ENCODE measurements at places on chromosomes 2 and 18.

- no peak for DNase-seq
These were observed 225.1 kb downstream of the ZNF385B start for GRCh38 chr2:179636100-179636980.

- DNase-seq = no peak
These were observed 676.1 kb upstream of the GYPC start for GRCh38 chr2:125979886-125980285.

GRCh38 chr18:2121224-2121623, 450.1 kb downstream of the METTL4 start:
- no peak for DNase-seq

DNA sequence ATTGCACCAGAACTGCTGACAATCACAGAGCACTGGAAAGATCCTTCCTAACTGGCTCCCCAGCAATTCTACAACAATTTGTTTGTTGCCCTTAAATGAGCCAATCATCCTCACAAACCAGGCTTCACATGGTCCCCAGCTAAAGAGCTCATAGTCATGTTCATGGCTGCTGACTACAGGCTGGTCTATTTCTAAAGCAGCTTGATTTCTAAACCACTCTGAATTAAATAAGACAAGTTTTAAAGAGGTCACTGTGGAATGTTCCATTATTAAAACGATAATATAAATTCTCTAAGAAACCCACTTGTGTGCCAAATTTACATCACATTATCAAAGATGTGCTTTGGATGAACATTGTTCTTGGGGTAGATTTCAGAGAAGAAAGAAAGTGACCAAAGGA, 110.7 kb downstream of the COPS8 start:
- DNase-seq = no peak

GRCh38 chr2:198287706-198288105, 483.3 kb downstream of the PLCL1 start:
- DNase-seq = no peak

DNA sequence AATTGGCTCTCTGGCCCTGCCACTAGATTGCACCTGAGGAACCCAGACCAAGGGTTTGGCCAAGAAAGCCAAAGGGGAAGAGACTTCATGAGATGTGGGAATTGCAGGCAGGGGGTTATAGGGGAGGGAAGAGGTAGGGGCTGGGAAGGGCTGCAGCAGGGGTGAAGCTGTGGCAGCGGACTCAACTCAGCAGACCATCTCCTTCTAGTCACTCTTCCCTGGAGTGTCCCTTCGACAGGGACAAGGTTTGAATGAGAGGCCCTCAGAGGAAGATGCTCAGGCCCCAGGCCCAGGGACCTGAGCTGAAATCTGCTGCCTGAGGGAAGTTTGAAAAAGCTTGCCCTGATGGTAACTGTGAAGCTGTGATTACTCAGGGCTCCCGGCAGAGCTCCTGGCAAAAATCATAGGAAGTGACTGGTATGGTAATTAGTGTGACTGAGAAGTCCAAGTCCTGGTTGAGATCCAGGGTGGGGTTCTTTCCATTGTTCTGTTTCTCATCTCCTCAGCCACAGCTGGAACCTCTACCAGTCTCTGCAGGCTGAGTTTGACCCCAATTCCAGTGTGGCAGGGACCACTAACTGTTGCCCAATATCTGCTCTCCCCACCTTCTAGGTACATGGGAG, 300.9 kb downstream of the CYP26B1 start:
- no peak for DNase-seq

- no peak for DNase-seq
These were observed 84.2 kb upstream of the FAM136A start for GRCh38 chr2:70385966-70386595.

- DNase-seq = no peak
These were observed 59.4 kb downstream of the ADAM23 start for GRCh38 chr2:206502729-206503128.

DNA sequence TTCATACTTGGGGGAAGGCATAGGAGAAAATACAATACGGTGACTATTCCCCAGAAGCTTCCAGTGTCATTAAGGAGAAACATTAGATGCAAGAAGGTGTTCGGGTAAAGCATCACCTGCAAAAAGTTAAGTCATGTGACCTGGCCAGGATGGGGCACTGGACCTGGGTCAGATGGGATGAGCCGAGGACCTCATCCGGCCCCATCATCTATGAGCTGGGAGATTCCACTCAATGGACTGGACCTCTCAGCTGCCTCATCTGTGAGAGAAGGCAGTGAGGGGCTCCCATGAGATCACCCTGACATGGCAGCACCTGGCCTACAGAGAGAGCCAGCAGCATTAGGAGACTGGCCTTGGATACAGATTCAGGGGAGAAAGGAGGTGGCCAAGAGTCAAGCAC, 111.4 kb upstream of the TEX51 start:
- no peak for DNase-seq

DNA sequence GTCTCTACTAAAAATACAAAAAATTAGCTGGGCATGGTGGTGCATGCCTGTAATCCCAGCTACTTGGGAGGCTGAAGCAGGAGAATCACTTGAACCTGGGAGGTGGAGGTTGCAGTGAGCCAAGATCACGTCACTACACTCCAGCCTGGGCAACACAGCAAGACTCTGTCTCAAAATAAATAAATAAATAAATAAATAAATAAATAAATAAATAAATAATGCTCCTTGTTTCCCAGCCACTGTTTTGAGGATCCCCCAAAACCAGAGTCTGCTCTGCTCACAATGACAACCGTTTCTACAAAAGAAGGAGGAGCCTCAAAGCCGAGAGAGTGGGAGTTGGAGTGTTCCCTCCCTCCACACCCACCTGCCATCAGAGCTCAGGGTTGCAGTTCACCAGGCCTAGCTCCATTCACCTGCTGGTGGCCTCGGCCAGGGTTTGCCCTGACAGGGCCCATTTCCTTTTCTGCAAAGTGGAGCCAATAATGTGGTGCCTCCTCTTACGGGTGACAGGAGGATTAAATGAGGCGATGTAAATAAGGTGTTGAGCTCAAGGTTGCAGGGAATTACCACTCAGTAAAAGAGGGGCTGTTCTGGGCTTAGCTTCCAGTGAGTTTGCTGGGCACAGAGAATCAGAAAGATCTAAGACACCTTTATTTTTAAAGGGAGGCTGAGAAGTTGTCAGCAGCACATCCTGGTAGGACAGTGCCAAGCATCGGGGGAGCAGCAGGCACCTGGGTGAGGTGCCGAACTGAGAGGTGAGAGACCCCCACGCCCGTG, 25.5 kb downstream of the CRACDL start:
- DNase-seq = no peak

DNA sequence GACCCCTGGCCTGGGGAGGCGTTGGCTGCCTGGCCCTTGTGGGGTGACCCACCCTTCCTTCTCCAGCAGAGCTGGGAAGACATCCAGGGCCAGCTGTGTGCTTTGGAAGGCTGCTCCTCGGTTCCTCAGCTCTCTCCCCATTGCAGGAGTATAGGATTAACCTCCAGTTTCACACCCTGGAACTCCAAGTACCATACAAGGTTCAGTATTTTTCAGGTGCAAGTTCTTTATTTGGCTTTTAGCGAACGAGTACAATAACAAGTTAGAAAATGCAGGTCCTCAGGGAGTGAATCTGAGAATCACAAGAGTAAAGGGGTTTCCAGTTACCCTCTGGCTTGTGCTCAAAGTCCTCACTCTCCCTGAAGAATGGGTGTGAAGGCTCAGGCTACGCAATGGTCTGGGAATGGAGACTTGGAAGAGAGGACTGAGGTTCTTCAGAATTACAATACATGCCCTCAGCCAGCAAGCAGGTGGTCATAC, 101.2 kb downstream of the APOB start:
- DNase-seq = no peak

DNA sequence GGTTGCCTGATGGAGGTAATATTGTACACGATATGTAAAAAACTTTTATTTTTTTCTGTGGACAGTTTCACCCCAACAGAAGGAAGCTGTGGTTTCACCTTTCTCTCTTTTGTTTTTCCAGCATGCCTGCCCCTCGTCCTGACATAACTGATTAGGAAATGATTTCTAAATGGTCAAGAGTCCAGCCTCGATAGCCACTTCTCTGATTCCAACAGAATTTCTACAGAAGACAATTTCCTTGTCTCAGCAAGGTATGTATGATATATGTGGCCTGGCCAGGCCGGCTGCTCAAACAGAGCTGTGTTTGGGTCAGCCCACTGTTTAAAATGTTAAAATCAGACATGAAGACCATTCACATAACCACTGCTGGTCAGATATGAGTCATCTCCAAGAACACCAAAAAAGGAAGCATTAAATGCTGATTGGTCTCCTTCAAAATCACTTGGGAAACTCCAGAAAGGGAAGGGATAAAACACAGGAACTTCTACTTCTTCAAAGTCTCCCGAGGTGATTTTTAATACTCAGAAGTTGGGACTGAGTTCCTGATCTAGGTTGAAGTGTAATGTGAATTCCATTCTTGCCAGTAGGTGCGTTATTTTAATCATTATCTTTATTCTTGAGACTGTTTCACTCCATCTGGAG, 22.3 kb downstream of the ATP8B1 start:
- DNase-seq = no peak

DNA sequence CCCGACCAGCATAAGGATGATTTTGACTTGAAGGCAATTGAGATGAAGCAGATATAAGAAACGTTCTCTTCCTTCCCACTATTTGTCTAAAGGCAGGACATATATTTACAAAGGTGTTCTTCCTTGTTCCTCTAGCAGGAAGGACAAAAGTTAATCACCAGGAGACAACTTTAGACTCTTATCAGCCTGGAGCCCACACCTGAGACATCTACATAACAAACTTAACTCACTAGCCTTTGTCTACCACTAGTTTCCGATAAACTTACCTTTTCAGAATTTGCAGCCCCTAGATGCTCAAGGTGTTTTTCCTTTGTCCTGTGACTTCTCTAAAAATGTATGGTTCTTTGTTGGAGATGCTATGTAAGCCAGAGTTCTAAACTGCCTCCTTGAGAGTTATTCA, 1047.8 kb upstream of the NXPH2 start:
- no peak for DNase-seq

GRCh38 chr2:148656516-148656915, 12.0 kb downstream of the EPC2 start:
- no peak for DNase-seq

- no peak for DNase-seq
These were observed 19.1 kb upstream of the SH3BP4 start for GRCh38 chr2:234932591-234933168.

DNA sequence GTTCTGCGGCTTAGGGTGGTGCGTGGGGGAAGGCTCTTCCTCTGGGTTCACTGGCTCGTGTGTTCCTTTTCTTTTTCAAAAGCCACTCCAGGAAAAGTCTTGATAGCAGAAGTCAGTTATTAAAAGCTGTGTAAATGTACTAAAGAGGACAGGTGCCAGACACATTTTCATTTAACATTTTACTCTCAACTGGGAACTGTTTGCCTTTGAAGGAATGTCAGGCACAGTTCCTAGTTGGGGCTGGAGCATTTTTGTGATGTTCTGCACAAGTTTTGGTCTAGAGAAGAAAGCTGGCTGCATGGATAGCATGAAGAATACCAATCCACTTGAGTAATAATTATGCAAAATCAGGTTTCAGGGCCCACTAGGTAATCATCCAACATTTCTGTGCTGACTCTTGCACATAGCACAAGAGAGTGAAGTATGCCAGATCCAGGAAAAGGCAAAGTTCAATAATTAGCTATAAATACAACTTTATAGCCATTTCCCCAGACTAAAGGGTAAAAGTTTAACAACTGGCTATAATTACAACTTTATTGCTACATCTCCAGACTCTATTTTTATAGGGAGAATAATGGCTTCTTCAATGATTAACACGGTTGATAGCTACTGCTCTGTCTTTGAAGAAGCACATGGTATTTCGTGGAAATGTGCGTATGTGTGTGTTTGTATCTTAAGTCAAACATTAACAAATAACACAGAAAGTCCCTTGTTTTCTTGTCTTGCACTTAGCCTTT, 16.2 kb downstream of the SCYGR8 start:
- DNase-seq = no peak

DNA sequence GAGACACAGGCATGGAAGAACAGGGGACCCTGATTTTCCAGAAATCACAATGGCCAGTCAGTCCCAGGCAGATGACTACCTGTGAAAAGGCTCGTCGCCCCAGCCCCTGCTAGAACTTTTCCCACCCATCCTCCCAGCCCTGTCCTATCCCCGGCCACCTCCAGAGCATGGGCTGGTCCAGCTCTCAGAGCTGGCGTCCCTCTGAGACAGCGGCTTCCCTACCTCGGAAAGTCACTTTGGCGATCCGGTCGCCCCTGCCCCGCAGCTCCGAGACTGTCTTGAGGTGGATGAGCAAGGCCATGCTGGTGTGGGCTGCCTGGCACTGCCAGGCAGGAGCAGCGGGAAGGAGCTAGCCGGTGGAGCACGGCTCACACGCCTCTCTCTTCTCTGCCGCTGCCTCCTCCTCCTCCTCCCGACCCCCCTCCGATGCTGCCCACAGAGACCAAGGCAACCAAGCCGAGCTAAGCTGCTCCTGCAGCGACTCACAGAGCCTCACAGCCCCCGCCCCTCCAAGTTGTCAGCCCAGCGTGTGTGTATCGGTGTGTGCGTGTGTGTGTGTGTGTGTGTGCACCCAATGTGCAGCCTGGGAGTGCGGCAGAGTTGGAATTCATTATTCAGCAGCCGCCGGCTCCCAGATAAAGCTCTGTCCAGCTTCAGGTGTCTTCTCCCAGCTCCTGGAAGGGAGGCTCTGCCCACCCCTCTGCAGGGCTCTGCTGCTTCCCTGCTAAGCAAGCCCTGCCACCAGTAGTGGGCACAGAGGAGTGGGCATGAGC, 80.5 kb upstream of the OTOF start:
- no peak for DNase-seq

DNA sequence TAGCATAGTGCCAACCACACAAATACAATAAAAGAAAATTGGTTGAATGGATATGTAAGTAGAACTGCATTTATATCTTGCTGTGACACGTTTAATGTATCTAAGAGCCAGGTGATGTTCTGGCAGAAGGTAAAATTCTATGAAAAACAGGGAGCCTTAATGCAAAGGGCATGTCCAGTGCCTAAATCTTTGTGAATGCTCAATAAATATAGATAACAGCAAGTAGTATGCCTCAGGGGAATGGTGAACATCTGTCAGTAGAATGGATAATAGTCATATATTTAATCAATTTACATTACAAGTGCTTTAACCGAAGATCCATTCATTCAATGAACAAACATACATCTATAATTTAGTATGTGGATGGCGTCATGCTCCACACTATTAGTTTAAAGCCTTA, 43.7 kb upstream of the NYAP2 start:
- DNase-seq = no peak

DNA sequence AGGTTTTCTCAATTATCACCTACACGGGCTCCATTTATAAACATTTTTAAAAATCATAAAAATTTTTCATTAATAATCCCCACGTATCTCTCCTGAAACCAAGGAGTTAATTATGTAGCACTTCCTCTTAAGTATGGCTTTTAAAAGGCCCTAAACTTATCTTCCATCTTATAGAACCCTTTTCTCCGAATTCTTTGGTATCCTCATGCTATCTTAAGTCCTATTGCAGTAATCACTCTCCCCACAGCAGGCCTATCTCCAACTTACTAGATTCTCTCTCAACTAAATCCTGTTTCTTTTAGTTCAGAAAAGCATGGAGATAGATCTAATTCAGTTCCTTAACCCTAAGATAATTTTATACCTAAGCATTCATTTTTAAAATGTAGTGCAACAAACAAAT, 26.2 kb downstream of the RPRD1A start:
- no peak for DNase-seq

GRCh38 chr2:47336259-47337238, 66.4 kb upstream of the MSH2 start:
- DNase-seq = no peak

GRCh38 chr2:133438848-133439564, 129.3 kb downstream of the NCKAP5 start:
- DNase-seq = no peak

- no peak for DNase-seq
These were observed 24.1 kb downstream of the GLI2 start for GRCh38 chr2:120759543-120760331.

Data from activated CD8-positive, alpha-beta T cell treated with anti-CD3 and anti-CD28 coated beads for 36 hours (primary cell).